GM20000 (cell line): ENCODE measurements at places on chromosomes 12 and 14.
A peak's percentile ranks its signal among the peaks of the same experiment; 100 is the strongest.

DNA sequence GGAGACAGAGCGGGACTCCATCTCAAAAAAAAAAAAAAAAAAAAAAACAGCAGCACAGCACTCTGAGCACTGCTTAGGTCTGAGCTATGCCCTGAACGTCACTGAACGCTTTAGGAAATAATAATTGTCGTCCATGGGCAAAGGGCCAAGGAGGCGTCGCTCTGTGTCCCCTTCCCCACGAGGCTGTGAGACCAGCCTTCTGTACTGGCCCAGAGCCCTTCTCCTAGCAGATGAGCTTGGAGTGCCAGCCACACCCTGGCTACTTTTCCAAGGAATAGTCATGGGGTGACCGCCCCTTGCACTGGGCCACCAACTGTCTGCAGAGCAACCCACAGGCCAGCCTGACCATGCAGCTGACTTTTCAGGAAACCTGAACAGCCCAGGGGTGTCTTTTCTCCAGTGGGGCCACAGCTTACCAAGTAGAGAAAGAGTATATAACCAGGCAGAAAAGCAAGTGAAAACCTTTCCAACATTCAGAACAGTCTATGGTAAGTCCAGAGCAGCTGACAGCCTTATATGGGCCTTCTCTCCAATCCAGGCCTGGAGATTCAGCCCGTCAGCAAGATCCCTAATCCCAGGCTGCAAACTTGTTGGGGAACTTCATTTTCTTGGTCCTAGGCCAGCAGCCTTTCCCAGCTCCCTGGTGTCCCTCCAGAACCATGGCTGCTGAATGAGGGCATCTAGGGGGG lies 28.5 kb downstream of the CD9 start:
- DNase-seq = no peak

DNA sequence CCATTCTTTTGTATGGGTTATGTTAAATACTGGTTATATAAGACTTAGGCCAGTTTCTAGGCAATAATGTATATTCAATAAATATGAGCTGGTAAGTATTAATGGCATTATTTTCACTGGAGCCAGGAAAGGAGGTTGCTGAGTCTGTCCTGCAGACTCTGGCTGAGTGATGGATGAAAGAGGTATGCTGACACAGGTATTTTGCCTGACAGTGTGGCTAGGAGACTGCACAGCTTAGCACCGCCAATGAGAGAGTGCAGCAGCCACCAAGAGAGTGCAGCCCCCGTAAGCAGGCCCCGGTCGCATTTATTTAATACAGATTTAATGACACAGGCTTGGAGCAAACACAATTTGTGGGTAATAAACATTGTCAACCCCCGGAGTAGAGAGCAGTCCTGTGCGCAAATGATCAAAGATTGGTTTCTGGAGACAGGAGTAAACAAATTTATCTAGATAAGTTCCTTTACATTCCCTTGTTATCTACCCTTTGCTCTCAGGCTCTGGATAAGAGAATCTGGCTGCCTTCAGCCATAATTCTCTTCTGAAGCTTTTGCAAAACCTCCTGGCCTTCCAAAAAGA lies 37.4 kb downstream of the TMTC3 start:
- DNase-seq = no peak

GRCh38 chr12:102095677-102096263 lies 24.1 kb downstream of the NUP37 start:
- peak; percentile 21 for DNase-seq

GRCh38 chr12:72346363-72346944 lies 74.3 kb downstream of the TRHDE start:
- peak; percentile 21 for DNase-seq

- no peak for DNase-seq
These were observed 59.5 kb upstream of the FUT8 start for GRCh38 chr14:65352964-65353530.

DNA sequence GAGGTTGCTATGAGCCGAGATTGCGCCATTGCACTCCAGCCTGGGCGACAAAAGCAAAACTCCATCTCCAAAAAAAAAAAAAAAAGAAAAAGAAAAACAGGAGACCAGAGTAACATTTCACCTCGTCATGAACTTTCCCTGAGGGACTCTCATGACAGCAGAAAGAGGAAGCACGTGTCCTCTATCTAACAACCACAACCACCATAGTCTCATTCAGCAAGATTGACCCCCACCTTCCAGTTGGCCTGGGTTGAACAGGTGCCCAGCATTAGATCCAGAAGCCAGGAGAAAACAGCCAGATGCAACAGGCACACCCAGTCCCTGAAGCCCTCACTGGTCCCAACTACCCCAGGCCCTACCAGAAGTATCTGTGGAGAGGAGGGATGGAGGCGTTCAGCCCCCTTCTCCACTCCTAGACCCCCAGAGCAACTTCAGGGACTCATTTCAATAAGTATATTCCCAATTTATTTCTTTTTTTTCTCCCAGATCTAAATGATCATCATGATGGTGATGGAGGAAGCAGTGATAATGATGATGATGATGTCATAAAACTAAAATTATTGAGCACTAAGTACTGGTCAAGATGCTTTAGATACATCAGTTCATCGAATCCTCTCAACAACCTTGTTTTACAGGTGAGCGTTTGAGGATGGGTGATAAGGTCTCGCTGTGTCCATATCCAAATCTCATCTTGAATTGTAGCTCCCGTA lies 235.0 kb downstream of the EFCAB11 start:
- DNase-seq = peak; percentile 38

DNA sequence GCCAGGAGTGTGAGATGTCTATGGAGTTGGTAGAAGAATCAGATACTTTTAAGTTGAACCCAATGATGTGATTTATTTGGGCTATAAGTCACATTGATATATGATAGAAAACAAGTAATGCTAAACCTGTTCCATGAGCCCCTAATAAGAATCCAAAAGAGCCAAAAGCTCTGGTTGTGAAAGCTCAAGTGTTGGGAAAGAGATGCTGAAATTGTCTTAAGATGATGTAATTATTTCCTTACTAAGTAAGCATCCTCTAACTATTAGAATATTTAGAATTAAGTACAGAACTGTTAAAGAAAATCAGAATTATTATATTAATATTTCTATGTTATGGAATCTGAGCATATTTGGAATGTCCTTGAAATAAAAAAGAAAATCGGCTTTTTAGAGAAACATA lies 17.6 kb upstream of the SLC2A13 start:
- no peak for DNase-seq

GRCh38 chr14:36021591-36022320 lies 154.8 kb downstream of the PTCSC3 start:
- DNase-seq = no peak
